ENCODE measurements at places on chromosomes 3 and 15. TPM values are rescaled to one million over a fixed set of nuclear protein-coding genes. Genes with fewer than 3 reads are reported as not detected.

GASK1A gene
- 17.5 TPM for total RNA-seq

TIPIN gene
- 8.0 TPM for total RNA-seq

- no peaks in the 10 kb centered on the region for H3K27me3 ChIP-seq
- H3K4me1 ChIP-seq: peaks cover 9% of the 10 kb centered on the region
- H3K4me3 ChIP-seq: no peak overlapping the region
Observed at GRCh38 chr3:128287216-128287615, 133.9 kb downstream of the EEFSEC start.

GRCh38 chr3:5644773-5645670 is 457.5 kb downstream of the EDEM1 start:
- no peaks in the 10 kb centered on the region for H3K27me3 ChIP-seq
- no peaks in the 10 kb centered on the region for H3K4me1 ChIP-seq
- H3K4me3 ChIP-seq: no peak overlapping the region
- no peak for DNase-seq

DNA sequence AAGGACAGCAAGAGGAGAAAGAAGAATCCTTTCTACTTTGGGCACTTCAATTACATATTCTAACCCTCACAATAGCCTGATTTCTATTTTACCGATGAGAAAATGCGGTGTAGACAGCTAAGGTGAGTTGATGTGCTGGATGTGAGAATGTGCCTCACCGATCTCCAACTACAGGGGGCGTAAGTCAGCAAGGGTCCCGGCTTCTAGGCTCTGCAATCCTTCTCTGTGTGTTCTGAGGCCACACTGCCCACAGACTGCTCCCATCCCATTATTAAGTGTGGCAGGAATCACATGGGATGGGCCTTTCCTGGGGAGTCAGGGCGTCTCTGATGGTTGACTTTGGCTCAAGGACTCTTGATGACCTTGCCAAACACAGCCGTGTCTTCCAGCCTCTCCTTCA is 23.6 kb upstream of the RPL35A start:
- no peaks in the 10 kb centered on the region for H3K27me3 ChIP-seq
- H3K4me3 ChIP-seq: no peak overlapping the region
- no peaks in the 10 kb centered on the region for H3K4me1 ChIP-seq
- H3K36me3 ChIP-seq: no peaks in the 10 kb centered on the region

Data from prostate gland (tissue), 2 donors.